COR-L47 (cell line): ENCODE measurements at places on chromosomes 4 and X.

DNA sequence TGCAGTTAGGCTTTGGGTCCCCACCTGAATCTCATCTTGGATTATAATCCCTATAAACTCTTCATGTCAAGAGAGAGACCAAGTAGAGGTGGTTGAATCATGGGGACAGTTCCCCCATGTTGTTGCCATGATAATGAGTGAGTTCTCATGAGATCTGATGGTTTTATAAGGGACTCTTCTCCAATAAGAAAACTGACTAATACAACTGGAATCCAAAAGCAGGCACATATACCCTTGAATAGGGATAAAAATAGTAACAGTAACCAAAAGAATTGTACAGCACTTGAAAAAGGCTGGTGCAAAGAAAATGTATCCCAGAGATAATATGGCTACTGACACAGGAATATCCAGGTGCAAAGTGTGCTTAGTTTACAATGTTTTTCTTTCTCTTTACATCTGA, 351.5 kb upstream of the MAD2L1 start:
- DNase-seq, result no peak

DNA sequence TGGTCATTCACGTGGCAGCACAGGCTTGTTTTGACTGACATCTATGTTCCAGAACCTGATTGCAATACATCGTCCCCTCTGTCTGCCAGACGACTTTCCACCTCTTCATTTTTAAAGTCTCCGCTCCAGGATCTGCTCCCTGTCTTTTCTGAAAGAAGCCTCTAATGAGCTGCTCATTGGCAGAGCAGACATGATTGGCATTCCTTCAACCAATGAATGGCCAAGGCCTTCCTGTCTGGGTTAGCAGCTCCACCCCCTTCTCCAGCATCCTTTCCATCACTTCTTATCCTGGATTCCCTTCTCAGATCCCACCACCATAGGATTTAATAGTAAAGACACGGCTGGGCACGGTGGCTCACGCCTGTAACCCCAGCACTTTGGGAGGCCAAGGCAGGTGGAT, 202.7 kb upstream of the KLF3 start:
- no peak for DNase-seq

DNA sequence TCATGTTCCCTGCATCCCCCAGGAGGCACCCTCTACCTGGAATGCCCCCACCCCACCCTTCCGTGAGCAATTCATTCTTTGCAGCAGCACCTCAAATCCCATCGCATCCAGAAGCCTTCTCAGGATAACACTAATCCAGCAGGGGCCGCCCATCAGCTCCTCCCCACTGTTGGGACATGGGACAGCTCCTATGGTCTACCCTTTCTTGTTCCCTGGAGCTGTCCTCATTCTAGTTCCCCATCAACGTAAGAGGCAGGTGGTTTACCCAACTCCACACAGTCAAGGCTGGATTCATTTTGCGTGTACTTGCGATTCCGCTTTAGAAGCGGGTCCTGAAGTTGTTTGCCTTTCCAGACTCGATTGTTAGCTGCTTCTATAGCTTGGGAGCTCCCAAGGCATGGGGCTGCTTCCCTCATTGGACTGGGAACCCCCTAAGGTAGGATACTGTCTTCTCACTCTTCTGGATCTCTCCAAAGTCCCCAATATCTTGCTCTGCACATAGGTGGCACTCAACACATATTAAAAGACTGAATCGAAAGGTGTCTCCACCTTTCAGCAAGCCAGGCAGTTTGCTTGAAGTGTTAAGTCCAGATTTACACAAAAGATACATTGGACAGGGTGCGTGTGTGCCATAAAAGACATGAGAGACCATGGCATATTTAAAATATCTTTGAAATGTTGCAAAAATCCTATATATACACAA, 942 bp upstream of the APLN start:
- DNase-seq, result peak; percentile 2

DNA sequence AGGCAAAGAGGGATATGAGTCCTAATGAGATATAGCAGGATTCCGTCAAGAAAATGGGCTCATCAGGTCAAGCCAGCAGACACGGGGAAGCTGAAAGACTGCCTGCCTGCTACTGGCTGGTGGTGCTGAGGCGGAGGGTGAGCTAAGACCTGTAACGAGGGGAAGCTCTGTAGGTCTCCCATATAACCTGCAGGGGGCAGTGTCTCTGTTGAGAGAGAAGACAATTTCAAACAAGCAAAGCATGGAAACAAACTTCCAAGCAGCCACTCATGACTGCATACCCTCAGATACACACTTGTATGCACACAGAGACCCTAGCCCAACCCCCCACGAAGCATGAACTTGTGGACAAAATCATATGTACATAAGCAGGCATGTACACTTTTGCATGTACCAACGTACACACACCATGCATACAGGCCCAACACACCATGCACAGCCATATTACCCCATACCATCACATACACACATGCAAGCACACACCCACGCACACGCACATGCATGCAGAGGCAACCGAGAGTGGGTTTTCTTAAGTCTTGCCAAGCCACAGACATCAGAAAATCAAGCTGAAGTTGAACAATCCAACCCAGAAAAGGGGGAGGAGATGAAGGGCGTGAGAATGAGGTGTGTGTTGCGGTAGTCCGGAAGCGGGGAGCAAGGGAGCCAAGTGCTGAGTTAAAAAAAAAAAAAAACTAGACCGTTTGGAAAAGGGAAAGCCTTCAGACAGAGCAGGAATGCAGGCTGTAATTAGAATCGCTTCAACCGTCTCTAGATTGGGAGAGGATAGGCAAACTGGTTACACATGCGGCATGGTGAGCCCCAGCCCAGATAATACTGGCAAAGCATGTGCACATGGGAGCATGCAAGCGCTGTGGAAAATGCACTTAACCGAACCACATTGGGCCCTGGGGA, 71.0 kb downstream of the PJA1 start:
- DNase-seq, result no peak
